ENCODE measurements at places on chromosomes 5 and 9.

- no peak for DNase-seq
Measured at GRCh38 chr5:66769030-66769733, 173.0 kb downstream of the MAST4 start.

- peak; percentile 86 for DNase-seq
Measured at GRCh38 chr5:132866342-132867045, at the start of the genes GDF9 and UQCRQ. Gene GDF9 (minus strand): TSS chr5:132866469. CDS start chr5:132864533, 1,936 bp downstream. Gene UQCRQ (plus strand): TSS chr5:132866642. CDS start chr5:132866882, 240 bp downstream.

DNA sequence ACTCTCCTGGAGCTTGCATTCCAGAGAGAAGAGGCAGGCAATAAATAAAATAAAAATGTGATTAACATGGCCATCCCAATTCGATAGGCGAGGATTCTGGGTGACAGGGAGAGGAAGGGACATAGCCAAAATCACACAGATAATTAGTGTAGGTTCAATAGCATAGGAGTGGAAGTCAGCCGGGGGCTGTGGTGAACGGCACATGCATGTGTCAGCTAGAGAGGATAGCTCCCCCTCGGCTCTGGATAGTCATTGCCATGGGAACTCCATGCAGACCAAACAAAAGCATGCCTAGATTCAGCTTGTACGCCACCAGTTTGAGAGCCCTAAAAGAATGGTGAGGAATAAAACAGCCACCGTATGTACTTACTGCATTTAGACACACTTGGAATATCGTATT, 223.5 kb downstream of the GRIA1 start:
- no peak for DNase-seq

DNA sequence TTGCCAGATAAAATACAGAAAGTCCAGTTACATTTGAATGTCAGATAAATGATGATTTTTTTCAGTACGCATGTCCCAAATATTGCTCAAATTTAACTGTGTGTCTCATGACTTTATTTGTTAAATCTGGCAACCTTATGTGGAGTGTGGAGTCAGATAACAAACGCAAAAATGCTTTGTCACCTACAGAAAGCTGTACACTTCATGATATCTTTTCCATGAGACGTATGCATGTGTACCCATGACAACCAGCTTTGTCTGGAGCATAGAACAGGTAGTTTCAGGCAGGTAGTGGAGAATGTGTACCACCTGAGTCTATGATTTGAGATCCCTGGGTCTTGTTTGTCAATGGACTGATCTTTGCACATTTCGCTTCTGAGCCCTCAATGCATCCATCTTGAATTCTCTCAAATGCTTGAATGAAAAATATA, 105.5 kb upstream of the CPEB4 start:
- DNase-seq: no peak

DNA sequence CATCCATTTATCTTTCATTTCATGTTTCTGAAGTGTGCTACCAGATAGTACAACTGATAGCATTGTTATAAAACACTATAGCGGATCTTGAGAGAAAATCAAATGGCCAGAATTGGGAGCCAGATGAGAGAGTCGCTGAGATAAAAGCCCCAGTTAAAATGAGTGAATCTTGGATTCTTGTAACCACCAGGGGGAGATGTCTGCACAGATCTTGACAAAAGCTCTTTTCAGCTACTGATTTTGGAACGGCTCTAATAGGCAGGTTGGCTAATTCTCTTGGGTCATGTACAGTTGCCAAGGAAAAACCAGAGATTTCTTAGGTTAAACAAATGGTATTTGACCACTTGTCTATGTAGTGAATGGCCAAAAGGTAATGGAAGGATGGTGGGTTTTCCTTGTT, 21.7 kb downstream of the F2RL2 start:
- DNase-seq: no peak

DNA sequence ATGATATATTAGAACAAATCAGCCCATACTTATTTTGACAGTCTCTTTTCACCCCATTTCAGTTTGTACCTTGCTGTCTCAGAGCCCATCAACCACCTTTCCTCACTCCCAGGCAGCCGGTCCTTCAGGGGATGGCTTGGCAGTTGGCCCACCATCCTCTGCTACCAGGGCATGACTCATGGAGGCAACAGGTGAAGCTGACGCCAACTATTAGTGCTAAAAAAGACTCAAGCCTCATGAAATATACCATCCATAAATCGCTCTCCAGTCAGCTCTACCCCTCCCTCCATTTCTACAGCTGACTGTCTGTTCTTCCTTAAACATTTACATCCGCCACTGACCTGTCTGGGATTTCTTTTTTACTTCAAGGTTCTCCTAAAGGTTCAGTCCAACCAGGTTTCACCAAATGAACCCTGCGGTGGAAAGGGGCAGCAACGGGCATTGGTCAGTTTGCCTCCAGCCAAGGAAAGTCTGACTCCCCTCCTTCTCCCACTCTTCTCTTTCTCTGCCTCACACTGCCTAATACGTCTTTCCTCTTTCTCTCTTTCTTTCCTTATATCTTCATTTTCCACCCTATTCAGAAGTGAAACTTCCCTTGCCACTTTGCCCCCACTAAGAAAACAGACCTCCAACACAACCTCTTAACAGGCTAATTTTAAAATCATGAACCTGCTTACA, 439.1 kb downstream of the RAB3C start:
- no peak for DNase-seq

GRCh38 chr5:4130819-4131218, 535.2 kb downstream of the IRX1 start:
- no peak for DNase-seq

GRCh38 chr5:28143519-28143918, 1105.1 kb upstream of the CDH9 start:
- no peak for DNase-seq

- no peak for DNase-seq
Measured at GRCh38 chr5:9716838-9717281, 86.7 kb upstream of the TAS2R1 start.

GRCh38 chr9:81892440-81892839, 35.8 kb upstream of the SPATA31D4 start:
- no peak for DNase-seq

DNA sequence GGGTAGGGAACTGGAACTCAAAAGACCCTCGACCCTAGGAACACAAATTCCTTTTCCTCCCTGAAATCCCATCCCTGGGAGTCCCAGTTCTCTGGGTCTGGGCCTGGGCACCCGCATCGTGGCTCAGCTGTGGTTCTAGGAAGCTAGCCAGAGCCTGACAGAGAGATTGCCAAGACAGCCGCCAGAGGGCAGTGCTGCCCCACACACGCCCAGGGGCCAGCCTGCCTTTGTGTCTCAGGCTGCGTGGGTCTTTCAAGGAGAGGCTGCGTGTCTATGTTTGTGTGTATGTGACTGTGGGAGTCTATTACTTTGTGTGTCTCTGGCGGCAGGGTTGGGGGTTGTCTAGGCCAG, 32.0 kb upstream of the TTLL11 start:
- peak; percentile 63 for DNase-seq

DNA sequence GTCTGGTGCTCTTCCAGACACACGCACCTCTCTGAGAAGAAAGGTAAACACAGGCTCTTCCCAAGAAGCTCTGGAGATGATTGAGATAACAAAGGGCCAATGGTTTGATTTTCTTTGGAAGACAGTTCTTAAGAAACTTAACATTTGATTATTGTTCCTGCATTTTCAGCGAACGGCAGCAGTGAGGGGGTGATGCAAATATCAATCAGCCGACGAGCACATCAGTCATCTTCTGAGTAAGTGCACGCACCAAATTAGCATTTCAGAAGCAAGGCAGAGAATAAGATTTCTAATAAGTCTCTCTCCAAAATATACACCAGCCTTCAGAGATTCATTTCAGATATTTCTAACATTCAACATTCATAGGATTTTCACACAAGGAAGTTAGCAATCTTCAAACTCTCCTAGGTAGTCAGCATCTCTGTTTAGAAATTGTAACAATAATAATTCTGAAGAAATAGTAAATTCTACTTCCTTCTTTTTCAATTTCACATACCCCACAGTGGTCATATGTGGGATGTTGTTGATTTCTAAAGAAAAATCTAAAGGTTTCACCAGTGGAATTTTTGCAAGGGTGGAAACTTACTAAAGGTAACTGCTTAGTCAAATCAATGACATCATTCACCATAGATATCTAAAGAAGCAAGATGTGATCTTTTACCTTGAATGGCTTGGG, 250.3 kb downstream of the SEC61B start:
- DNase-seq: no peak

DNA sequence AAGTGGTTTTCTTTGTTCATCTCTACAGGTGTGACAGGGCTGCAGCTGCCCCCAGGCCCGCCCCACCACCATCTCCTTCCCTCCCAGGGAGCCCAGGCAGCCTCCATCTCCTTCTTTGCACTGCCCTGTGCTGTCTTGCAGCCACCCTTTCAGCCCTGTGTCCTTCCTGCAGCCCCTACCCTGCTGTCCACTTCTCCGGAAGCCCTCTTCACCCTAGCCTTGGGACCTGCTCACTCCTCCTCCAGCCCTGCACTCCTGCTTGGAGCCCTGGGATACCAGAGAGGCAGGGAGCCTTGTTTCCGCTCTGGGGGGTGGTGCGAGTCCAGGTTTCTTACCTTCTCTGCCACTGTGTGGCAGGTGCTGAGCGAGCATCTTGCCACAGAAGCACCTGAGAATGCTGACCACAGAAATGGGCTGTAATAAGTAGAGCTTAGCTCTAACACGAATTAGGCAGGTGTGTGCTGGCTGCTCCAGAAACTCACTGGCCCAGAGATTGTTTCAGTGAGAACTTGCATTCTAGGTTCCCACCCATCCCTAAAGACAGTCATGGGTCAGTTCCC, 51.3 kb upstream of the GADD45G start:
- no peak for DNase-seq

GRCh38 chr9:5994493-5994892, 20.9 kb downstream of the RANBP6 start:
- no peak for DNase-seq

- peak; percentile 75 for DNase-seq
Measured at GRCh38 chr9:136109351-136110081, 9.2 kb downstream of the TMEM250 start.

DNA sequence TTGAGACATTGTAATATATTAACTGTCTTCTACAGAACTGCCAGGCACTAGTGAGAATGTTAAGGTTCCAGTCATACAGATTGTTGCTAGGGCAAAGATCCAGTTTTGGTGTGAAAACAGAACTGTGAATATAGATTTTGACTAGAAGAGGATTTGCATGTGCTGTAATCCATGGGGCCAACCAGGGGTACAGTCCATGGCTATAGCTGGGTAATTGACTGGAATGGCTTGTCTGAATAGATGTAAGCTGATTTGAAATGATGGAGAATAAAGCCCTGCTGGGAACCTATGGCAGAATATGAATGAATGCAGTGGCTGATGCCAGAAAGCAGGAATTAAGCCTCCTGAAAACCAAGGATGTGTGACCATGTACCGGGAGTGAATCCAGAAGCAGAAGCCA, 748.5 kb upstream of the CDH10 start:
- no peak for DNase-seq

GRCh38 chr5:132060501-132061161, at the start of gene IL3:
Gene IL3 (plus strand): TSS chr5:132060655. CDS start chr5:132060707, 52 bp downstream.
- no peak for DNase-seq

GRCh38 chr5:179407191-179408175, 62.2 kb upstream of the ADAMTS2 start:
- no peak for DNase-seq

- no peak for DNase-seq
Measured at GRCh38 chr9:2560180-2560579, 61.4 kb upstream of the VLDLR start.

DNA sequence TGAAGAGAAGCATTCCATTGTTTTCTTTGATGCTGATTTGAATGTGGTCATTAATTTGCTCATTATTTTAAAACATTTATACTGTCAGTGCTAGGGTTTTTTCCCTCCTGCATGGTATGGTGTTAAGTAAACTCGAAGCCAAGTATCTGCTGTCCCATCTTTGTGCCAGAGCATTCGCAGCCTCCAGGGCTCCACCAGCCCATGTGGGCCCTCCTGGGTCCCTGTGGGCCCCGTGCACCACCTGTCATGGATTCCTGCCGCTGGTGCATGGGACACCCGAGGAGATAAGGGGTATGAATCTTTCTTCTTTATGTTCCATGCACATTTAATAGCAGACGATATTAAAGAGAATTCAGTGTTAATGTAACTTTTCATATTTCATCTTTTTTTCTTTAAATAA, 95.1 kb downstream of the TRIO start:
- DNase-seq: no peak

GRCh38 chr9:129703667-129704355, 38.4 kb downstream of the PRRX2 start:
- no peak for DNase-seq

DNA sequence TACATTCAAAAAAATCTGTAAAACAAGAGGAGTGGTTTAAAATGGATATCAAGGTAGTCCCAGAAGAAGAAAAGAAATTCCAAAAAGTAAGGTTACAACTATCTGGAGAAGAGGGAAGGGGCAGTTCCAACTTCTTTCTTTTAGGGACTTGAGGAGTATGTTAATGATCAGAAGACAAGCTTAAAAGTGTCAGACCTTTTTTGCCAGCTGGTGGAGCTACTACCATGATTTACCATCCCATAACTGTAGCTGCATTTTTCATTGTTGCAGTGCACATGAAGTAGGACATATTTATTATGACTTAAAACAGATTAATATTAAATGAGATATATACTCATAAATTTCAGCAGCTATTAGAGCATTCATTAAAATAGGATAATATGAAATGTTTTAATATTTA, 158.5 kb upstream of the RGS7BP start:
- no peak for DNase-seq

DNA sequence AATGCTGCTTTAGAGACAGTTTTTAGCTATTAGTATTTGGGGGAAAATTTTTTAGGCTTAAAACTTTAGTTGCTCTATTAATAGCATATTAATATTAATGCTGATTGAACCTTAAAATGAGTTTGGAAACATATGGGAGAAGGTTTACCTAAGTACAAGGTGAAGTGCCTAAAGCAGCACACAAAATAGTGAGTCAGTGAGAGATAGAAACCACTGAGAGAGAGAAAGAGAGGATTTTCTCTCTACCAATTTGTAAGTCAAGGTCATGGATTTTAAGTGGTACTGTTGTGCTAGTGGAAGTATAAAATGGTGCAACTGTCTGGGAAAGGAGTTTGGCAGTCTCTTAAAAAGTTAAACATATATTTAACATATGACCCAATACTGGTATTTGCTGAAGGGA, 64.9 kb downstream of the MARCHF3 start:
- DNase-seq: no peak

DNA sequence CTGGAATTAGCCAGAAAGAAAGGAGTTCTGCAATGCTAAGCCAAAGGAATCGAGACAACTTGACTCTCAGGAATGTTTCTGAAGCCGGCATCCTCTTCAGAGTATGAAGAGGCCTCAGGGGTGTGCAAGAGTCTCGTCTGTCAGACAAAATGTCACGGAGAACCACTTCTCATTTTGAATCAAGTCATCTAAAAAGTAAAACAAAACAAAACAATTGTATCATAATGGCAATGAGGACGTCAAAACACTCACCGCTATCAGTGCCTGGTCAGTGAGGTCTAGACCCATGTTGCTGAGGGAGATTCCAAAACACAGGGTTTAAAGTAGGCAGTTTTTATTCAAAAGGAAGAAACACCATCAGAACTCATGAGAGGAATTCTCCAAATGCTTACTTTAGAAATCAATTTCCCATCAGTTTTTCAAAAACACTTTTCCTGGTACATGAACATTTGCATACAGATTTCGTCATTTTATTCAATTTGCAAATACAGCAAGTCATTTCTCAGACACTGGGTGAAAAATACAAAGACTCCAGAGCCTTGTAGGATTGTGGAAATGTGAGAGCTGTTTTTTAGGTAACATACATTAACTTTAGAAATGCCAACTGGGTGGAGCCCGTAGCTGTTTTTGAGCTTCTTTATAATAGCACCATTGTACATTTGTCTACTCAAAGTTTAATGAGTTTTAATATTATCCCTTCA, 89.5 kb upstream of the MAP3K1 start:
- DNase-seq: no peak

Measured in effector CD8-positive, alpha-beta T cell (primary cell).